ENCODE measurements at places on chromosomes 12 and 14. TPM values are rescaled to one million over a fixed set of nuclear protein-coding genes. Genes with fewer than 3 reads are reported as not detected.

KIF5A gene
- total RNA-seq = 0.03 TPM

PLD4 gene
- total RNA-seq = not detected

HEATR5A gene
- total RNA-seq = 25.3 TPM

E2F7 gene
- 3.5 TPM for total RNA-seq
